ENCODE measurements at places on chromosomes 16 and 17.

DNA sequence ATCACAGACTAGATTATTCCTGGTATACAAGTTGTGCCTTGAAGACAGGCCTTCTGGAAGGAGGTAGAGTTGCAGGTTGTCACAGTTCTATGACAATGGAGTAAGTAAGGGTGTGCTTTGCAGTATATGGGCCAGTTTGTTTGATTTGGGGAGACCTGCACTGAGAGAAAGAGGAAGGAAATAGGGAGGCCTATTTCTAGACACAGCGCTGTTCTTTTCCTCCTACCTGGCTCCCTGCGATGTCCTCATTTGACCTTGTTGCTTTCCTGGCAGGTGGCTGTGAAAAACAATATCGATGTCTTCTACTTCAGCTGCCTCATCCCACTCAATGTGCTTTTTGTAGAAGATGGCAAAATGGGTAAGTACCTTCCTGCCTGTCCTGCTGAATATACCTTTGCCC lies 22.5 kb upstream of the RASL10B start:
- no peak for DNase-seq

GRCh38 chr17:79626156-79626890 lies 15.5 kb upstream of the RBFOX3 start:
- no peak for DNase-seq

GRCh38 chr17:14739656-14740431 lies 439.0 kb downstream of the HS3ST3B1 start:
- DNase-seq, result no peak

GRCh38 chr16:88076211-88076931 lies 125.1 kb downstream of the BANP start:
- no peak for DNase-seq

DNA sequence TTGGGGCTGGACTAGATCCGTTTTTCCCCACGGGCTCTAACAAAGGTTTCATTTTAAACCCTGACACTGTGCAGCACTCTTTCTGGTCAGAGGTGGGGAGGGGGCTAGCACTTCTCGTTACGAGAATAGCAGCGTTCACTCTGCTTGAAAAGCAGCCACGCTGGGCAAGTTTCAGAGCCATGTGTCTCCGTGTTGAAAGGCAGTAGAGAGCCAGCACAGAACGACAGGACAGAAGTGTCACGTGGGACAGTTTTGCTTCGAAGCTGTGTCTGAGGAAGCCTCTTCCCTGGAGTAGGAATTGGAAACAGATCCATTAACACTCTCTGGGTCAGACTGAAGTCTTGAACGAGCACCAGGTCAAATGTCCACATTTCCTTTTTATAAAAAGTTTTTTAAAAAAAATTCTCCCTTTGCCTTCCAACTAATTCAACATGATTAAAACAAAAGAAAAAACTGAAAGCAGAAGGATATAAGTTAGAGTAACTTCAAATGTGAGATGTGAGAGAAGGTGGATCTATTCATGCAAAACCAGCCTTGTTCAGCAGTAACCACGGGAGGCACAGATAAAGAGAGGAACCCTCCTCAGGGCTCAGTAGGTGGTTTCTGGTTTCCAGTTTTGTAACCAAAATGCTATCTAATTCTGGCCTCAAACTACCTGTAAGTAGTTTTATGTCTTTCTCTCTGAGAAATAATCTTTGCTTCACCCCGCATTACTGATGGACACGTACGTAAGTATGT lies 65.0 kb downstream of the SMG6 start:
- DNase-seq, result peak; percentile 22

- no peak for DNase-seq
Measured at GRCh38 chr17:28545787-28546415, 6.5 kb downstream of the UNC119 start.

GRCh38 chr17:73210002-73210678 lies 17.3 kb downstream of the COG1 start:
- no peak for DNase-seq

DNA sequence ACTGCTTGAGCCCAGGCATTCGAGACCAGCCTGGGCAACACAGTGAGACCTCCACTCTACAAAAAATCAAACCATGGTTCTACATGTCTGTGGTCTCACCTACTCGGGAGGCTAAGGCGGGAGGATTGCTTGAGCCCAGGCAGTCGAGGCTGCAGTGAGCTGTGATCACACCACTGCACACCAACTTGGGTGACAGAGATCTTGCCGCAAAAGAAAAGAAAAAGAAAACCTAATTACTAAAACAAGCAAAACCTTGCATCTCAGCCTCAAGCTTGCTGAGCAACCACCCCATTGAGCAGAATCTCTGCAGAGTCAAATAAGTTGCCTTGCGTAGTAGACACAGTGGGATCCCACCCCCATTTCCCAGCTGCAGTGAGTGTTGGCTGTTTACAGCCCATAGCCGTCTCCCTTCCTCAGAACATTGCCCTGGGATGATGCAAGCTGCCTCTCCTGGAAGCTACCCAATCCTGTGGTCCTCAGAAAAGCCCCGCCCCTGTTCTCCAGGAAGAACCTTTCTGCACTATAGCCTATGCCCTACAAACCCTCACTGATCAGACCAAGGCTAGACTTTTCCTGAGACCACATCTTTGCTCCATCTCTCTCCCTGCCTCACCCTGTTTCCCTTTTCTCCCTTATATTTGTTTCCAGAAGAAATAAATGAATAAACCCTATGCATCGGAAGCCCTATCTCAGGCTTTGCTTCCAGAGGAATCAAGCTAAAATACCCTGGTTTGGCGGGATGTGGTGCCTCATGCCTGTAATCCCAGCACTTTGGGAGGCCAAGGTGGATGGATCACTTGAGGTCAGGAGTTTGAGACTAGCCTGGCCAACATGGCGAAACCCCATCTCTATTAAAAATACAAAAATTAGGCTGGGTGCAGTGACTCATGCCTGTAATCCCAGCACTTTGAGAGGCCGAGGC lies 16.7 kb upstream of the ERN2 start:
- DNase-seq, result no peak

DNA sequence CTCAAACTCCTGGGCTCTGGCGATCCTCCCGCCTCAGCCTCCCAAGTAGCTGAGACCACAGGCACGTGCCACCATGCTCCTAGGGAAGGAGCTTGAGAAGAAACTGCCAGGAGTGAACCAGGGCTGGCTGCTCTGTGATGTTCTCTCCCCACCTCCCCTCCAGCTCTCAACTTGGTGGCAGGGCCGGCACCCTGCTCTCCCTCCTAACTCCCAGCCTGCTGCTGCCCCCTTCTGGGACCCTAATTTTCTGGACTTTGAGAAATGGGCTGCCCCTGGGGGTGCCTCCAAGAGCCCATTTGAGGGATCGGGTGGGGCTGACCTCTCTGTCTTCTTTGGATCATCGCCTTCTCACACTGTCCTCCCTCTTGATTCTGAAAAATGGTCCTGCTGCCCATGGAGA lies 14.9 kb upstream of the STAT3 start:
- no peak for DNase-seq

DNA sequence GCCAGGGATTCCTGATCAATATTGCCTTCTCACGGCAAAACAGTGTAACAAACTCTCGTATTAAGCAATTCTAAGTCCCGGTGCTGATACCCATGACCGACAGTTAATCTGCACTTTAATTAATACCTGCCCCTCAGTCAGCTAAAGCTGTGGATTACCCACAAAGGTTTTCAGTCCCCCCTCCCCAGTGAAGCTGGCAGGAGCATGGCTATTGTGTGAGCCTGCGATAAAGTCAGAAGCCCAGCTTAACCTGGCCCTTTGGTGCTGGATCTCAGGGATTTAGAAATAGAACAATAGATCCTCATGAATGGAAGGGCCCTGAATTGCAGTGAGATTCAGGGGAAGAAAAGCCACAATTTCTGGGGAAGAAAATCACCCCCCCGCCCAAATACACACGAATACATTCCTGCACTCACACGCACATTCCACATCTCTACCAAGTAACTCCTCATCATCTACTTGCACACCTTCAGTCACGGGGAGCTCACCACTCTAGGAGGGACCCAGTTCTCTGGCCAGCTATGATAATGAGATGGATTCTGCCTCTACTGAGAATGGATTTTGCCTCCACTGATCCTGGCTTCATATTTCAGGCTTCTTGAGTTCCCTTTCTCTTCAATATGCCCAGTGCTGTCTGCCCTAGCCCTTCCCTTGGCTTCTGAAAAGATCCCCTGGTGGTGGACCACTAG lies 102.6 kb downstream of the WSCD1 start:
- DNase-seq, result no peak

GRCh38 chr16:10003486-10003885 lies 178.7 kb downstream of the GRIN2A start:
- no peak for DNase-seq

All from amygdala (tissue), 56 donors.